Fibroblast of skin of back (primary cell): ENCODE measurements at places on chromosomes 7 and 10.

GRCh38 chr7:101624246-101625001 is 4.7 kb downstream of the MYL10 start:
- DNase-seq, result peak; percentile 53

GRCh38 chr7:94639384-94639783 is 16.5 kb downstream of the SGCE start:
- no peak for DNase-seq

DNA sequence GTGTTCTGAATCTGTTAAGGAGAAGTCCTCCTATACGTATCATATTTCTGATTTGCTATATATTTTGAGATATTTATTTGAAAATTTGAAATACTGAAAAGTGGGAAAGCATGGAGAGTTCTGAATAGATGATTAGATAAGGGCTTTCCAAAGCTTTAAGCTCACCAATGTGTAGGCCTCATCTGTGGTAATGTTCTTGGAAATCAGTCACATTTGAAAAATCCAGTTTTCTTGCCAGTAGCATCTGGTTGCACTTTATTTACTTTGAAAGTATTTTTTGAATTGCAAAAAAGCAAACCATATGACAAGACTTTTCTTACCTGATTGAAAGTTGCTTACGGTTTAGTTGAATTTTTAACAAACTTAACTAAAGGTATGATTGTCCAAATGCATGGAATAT is 21.7 kb downstream of the ADD3 start:
- DNase-seq, result no peak

DNA sequence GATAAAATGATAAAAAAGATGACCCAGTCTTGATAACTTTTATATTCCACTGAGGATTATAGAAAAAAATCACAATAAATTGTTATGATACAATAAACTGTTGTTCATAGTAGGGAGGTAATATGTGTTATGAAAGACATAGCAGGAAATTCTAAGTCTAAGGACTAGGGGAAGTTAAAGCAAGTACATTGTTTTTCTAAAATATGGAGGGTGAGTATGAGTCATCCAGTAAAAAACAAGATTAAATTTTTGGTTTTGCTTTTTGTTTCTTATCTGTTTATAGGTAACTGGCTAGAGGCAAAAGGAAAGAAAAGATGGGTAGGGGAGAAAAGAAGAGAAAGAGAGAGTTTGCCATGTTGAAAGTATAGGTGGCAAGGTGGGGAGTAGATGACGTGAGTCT is 188.4 kb downstream of the POLR1F start:
- no peak for DNase-seq

DNA sequence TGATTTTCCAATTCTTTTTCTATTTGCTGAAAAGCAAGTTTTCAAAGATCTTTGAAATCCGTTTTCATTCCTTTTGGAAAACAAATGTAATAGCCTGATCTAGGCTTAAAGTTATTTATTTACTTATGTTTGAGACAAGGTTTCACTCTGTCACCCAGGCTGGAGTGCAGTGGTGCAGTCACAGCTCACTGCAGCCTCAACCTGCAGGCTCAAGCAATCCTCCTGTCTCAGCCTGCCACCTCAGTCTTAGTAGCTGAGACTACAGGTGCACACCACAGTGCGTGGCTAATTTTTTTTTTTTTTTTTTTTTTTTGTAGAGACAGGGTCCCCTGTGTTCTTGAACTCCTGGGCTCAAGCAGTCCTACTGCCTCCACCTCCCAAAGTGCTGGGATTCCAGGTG is 4.6 kb downstream of the ST7 start:
- no peak for DNase-seq

DNA sequence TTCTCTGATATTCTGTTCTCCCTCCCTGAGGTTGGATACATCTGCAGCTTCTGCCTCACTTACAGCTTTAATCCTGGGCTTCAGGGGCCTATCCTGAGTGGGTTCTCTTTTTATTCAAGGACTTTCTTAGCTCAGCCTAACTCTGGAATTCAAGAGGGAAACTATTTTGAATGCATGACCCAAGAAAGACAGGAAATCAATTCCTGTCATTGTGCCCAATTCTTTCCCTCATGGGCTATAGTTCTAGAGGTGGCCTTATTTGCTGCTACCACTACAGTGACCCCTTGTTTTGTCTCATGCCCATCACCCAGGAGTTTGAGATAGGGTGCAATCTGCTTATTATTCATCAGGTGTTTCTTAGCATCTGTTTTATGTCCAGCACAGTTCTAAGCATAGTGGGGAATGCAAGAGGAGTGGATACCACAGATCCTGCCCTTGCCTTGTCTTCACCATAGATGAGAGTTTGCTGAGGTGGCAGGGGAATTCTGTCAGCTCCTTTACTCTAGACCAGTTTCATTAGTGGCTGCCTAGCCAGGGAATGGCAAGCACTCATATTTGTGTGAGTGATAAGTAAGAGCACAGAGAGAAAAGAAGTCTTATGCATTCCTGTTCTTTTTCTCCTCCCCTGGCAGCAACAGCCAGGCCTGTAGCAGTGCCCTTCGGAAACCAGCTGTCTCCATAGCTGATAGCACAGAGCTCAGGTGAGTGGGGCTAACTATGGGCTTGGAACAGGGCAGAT is 19.4 kb downstream of the STRIP2 start:
- DNase-seq, result no peak

DNA sequence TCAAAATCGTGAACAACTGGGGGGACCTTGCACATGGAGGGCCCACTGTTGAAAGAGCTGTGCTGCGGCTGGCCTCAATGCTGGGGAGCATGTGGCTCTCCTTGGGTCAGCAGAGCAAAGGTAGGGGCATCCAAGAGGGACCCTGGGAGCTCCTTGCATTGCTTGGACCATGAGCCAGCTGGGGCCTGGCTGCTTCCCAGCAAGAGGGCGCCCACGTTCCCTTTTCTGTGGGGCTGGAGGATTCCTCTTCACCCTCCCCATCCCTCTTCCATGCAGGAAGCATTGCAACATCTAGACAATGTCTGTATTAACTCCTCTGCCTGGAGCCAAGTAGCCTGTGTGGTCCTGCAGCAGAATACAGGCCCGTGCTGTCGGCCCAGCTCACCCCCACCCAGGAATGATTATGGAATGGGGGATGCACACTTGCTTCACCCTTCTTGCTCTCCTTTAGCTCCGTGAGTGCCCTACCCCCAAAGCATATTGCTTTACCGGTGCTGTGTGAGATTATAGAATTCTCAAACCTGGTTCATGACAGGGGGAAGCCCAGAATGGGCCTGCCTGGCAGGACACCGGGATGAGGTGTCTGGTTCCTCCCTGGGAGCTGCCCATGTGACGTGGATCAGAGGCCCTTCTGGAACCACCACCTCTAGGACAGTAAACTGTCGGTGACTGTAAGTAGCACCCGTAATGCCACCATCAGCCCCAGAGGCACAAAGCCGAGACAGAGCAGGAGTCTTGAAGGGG is 61.9 kb downstream of the SYPL1 start:
- DNase-seq, result peak; percentile 31

GRCh38 chr10:44990965-44991364 is 9.8 kb upstream of the ZNF22 start:
- no peak for DNase-seq

DNA sequence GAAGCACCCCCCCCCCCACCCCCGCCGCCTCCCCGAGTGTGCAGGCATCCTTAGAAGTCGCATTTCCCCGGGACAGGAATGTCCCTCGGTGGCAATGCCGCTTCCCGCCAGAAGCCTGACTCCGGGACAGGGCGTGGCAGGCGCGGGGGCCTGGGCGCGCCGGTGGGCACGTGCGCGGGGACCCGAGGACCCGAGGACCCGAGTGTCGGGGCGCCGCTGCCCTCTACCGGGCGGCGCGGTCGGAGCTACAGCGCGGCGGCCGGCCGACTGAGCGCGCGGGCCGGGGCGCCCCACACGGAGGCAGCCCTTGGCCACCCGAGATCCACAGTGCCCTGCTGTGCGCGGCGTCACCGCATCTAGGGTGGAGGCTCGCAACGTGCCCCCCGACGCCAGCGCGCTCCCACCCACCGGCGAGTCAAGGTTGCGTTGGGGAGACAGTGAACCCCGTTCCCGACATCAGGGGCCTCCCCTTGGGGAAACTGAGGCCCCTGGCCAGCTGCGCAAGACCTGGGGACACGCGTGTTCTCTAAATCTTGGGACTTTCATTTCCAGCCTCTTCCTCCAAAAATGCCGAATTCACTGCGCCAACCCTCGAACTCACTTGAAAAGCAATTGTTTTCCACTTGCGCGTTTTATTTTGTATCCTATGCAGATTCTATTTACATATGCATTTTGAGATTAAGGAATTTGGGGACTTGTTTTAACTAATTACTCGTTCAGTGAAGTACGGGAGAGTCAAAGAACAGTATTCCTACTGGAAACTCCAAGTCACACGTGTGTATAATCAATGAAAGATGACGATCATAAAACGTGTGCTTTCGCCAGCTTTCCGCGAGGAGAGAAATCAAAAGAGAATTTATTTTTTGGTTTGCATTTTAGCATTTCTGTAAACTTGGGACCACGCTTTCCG is 3.1 kb upstream of the CUX1 start:
- DNase-seq, result peak; percentile 45

DNA sequence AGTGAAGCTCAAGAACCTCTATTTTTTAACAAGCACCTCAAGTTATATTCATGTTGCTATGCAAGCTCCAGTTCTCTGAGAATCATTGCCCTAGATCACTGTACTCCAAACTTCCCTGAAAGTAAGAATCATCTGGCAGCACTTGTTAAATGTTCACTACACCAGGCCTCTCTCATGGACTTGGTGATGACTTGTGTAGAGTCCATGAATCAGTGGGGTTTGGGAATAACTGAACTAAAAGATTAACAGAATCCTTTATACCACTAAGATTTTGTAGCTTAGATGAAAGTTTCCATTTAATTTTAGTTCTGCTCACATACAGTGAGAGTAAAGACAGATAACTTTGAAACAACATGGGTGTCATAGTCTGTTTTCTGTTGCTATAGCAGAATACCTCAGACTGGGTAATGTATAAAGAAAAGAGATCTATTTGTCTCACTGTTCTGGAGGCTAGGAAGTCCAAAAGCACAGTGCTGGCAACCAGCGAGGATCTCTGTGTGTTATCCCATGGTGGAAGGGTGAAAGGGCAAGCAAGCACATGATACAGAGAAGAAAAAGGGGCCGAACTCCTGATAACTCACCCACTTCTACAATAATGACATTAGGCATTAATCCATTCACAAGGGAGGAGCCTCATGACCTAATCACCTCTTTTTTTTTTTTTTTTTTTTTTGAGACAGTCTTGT is 27.9 kb upstream of the AOAH start:
- DNase-seq, result no peak
